ENCODE measurements at places on chromosomes 12 and 14. TPM values are rescaled to one million over a fixed set of nuclear protein-coding genes. Genes with fewer than 3 reads are reported as not detected.

- no peak for DNase-seq
Observed at GRCh38 chr14:84579292-84579691, 950.7 kb upstream of the FLRT2 start.

DNA sequence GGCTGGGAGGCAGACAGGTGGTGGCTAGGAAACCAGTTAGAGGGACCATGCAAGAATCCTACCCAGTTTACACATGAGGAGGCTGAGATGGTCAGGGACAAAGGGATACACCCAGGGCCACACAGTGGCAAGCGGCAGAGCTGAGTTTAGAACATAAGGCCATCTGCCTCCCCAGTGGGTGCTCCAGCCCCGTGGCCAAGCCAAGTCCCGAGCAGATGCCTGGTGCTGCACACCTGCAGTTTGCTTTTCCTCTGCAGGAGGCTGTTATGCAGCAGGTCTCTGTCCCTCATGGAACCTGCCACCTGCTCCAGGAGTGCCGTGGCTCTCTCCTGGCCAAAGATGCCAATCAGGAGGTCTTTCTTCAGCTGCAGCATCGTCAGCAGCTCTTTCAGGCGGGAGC is 70.8 kb downstream of the SYNE3 start:
- DNase-seq = no peak

DNA sequence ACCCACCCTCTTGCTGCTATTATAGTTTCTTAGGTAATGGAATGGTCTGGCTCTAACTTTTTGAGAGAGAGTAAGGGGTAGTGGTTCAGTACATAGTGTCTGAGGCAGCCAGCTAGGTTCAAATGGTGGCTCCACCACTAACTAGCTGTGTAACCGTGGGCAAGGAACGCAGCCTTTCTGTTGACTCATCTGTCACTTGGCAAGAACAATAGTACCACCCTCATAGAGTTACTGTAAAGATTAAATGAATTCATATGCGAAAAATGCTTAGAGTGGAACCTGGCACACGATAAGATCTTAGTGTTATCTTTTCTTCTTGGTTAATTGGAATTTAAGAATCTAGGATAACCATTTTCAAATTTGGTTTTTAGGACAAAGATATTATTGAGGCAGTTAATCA is 14.0 kb downstream of the CCDC62 start:
- no peak for DNase-seq

DNA sequence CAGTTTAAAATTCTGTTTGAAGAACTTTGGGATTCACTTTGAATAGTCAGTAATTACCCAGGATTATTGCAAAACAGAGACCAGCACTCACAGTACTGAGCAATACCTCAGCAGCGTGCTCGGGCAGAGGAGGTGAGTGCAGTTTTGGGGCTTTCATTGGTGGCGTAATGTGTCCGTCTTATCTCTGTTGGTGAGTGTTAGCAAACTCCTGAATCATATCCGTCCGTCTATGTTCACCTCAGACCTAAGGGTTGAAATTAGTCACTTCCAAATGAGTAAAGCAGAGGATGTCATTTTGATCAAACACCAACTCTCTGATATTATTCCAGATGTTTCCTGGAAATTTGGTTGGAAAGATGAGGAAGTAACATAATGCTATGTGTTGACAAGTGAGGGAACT is 82.8 kb downstream of the BORCS5 start:
- DNase-seq = peak; percentile 81

GRCh38 chr12:121883315-121883660 is 5.3 kb upstream of the PSMD9 start:
- no peak for DNase-seq

DNA sequence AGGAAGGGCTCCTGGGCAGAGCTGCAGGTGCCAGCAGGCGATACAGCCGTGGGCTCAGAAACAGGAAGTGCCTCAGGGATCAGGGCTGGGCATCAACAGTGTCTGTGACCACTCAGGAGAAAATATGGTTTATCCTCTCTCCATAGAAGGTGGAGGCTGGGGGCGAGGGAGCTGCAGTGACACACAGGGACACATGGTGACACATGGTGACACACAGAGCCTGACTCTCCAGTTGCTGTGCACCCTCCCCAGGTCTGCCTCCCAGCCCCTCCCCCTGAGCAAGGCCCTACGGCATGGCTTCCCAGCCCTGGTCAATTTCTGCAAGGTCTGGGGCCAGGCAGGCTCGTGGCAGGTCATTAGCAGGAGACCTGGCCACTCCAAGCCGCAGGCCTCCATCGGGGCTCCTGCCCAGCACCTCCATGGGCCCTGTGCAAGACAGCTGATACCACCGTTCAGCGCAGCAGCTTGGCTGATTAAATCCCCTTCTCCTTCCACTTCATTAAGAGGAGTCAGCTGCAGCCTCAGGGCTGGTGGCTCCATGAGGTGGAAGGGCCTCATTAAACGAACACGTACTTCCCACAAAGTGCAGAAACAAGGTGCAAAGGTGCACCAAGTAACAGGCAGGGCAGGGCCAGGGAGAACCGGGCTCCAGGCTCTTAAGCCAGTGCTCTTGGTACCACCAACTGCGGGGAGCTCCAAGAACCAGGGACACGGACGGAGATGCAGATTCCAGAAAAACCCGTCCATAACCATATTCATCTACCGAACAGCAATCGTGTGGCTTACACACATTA is 60.7 kb downstream of the CCNK start:
- no peak for DNase-seq

- no peak for DNase-seq
Observed at GRCh38 chr12:123280971-123281370, 9.3 kb upstream of the CDK2AP1 start.

- no peak for DNase-seq
Observed at GRCh38 chr12:5187136-5187535, 143.5 kb downstream of the KCNA5 start.

- no peak for DNase-seq
Observed at GRCh38 chr14:21987937-21988336, 314.3 kb upstream of the OR4E1 start.

DNA sequence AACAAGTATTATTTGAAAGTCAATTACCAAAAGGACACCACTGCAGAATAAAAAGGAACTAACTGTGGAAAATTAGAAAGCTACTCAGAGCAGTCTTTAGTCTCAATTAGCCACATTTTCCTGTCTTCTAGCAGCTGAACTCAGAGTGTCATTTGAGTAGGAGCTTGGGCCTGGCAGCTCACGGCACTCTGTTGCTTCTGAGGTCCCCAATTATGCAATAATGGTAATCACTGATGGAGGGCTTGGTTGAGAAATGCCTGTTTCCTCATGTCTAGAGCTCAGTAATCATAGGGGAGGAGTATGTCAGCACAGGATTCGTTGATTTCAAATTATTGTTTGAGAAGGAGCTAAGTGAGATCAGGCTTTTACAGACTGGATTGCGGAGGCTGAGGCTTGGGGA is 108.6 kb downstream of the VRK1 start:
- DNase-seq = no peak

DNA sequence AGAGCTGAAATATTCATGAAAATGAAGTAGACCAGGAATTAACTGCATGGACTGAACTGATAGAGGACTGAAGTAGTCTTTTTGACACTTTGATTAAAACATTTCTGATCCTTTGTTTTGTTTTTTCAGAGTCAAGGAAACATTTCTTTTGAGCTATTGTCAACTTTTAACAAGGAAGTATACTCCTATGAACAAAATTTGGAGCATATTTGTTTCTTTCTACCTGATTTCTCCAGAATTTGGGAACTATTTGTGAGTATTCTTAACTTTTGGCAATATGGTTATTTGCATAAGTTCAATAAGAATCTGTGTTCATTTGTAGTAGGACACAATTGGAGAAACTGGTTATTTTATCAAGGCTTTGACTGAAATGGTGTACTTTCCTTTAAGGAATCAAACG is 71.3 kb upstream of the HECTD1 start:
- DNase-seq = no peak

DNA sequence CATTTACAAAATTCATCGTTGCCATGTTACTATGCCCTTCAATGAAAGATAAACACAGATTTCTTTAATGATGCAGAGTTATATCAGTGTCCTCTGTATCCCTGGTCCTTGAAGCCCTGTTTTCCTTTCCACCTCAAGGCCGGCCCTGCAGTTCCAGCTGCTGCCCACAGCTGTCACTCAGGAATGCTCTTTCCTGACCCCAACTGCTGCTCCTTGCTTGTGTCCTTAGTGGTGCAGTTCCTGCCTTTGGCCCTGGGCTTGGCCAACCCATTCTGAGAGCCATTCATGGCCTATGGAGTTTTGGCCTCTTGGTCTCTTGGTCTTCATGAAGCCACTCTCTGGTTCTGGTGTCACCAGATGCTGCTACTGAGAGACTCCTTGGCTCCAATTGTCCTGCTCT is 93.1 kb downstream of the GAS2L3 start:
- DNase-seq = no peak

DNA sequence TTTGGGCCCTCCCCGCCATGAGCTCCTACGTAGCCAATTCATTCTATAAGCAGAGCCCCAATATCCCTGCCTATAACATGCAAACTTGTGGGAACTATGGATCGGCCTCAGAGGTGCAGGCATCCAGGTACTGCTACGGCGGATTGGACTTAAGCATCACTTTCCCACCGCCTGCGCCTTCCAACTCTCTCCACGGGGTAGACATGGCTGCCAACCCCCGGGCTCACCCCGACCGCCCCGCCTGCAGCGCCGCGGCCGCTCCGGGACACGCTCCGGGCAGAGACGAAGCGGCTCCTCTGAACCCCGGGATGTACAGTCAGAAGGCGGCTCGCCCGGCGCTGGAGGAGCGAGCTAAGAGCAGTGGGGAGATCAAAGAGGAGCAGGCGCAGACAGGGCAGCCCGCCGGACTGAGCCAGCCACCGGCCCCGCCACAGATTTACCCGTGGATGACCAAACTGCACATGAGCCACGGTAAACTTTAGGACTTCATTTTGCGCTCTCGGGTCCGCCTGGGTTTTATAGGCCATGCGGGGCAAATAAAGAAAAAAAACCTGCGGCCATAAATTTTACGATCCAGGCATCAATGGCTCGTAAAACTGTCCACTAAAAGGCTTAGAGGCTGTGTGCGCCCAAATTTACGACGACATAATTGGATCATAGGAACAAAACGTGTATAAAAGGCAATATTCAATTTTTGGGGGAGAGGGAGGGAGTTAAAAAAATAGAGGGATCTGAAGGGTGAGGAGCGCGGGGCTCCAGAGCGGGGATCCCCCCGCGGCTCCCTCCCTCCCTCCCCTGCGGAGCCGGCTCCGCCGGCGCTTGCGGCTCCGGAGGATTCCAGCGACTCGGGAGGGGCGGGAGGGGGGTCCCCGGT is 493 bp downstream of the HOXC5 start:
- no peak for DNase-seq

GRCh38 chr14:104993808-104994591 is 8.4 kb downstream of the CLBA1 start:
- DNase-seq = no peak

- DNase-seq = no peak
Observed at GRCh38 chr14:105505101-105505500, 14.1 kb downstream of the TEDC1 start.

DNA sequence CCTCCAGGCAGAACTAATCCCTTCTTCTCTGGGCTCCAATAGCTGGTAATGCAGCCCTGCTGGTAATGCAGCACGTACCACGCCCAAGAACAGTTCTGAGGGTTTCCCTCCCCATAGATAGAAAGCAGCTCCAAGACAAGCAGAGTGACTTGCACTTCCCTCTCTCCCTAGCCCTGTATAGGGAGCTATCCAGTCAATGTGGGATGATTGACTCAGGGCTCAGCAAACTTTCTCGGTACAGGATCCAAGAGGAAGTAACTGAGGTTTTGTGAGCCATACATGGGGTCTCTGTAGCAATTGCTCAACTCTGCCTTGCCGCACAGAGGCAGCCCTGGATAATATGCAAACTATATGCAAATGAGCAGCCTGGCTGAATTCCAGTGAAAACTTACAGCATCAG is 15.5 kb upstream of the FKBP4 start:
- no peak for DNase-seq

GRCh38 chr12:28941248-28941647 is 207.8 kb upstream of the FAR2 start:
- no peak for DNase-seq

DNA sequence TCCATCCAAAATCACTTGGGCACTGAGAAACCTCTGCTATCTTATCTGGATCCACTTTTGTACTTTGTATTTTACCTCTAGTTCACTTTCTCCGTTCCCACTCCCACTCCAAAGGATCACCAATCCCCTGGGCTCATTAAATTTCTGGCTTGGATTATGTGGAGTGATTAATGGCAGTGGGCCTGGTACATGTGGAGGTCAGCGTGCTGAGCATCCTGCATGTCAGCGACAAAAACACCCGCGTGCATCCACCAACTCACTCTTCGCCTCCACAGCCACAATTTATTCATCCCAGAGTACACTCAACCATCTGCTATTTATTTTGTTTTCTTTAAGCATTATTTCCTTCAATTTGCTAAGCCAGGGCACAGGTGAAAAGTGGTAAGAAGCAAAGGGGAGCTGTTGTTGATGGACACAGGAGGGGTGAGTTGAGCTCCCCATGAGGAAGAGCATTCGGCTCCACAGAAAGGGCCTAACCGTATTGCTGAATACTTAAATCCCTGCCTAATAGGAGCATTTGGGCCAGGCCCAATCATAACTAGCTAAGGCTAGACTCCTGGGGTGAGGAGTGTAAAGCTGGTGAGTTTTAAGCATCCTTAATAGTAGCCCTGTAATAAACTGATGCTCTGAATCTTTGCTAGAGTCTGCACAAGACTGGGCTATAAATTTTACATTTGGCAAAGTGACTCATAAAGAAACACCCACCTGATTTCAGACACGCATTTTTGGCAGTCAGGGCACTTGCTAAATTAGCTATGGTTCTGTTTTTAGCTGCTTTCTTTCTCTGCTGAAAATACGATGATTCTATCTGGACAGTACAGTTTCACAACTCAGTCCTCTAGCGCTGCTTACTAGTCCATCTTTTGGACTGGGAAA is 137.8 kb downstream of the SLC25A21 start:
- DNase-seq = no peak

DNA sequence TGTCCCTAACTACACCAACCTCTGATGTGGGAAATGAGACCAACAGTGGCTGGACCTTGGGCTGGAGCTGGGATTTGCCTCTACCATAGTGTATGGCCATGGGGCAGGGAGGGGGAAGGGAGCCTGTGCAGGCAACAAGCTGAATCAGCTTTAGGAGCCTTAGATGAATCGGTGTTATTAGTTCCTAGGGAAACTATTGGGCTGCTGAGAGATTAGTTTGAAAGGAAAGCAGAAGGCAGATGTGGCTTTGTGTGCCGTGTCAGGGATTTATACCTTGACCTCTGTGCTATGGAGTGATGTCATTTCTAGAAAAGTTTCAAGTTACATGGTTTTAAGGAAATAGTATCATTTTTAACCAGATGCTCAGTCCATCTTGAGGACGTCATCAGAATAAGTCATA is 19.5 kb upstream of the GAS2L3 start:
- DNase-seq = no peak

DNA sequence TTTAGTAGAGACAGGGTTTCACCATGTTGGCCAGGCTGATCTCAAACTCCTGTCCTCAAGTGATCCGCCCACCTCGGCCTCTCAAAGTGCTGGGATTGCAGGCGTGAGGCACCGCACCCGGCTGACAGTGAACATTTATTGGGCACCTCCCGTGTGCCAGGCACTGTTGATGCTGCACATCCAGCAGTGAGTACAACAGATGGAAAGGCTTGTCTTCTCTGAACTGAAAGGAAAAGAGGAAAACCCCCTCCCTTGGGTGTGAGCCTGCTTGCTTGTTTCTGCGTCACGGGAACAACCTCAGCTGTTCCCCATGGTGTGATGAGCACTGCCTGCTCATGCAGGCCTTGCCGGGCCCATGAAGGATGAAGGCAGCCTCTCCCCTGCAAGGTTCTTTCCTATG is 39.5 kb downstream of the DGLUCY start:
- DNase-seq = no peak

The CBLN3 gene
- total RNA-seq = 8.6 TPM

The IGF1 gene
- 0.86 TPM for total RNA-seq

The ADAMTS20 gene
- not detected for total RNA-seq

The DLGAP5 gene
- 89.7 TPM for total RNA-seq

The LIN7A gene
- not detected for total RNA-seq

The AMDHD1 gene
- total RNA-seq = 0.40 TPM

All from activated CD4-positive, alpha-beta memory T cell treated with anti-CD3 and anti-CD28 coated beads, Interleukin-2, amount 10 ng/mL, durations not matched to agents 7 days and 5 days (primary cell).